Lower lobe of right lung (tissue), 2 donors: ENCODE measurements at places on chromosomes 5 and 9. TPM values are rescaled to one million over a fixed set of nuclear protein-coding genes. Genes with fewer than 3 reads are reported as not detected.

The TMED7 gene
- total RNA-seq: 82.2 TPM

The OLFML2A gene
- total RNA-seq: 22.3 TPM

The CTNNAL1 gene
- total RNA-seq: 35.2 TPM

The SIT1 gene
- 1.5 TPM for total RNA-seq

The PCDH12 gene
- 14.9 TPM for total RNA-seq

The WNK2 gene
- 7.7 TPM for total RNA-seq
